SW 1271 (cell line): ENCODE measurements at places on chromosomes 4 and X.

GRCh38 chrX:67555578-67556203 lies 11.9 kb downstream of the AR start:
- peak; percentile 9 for DNase-seq

DNA sequence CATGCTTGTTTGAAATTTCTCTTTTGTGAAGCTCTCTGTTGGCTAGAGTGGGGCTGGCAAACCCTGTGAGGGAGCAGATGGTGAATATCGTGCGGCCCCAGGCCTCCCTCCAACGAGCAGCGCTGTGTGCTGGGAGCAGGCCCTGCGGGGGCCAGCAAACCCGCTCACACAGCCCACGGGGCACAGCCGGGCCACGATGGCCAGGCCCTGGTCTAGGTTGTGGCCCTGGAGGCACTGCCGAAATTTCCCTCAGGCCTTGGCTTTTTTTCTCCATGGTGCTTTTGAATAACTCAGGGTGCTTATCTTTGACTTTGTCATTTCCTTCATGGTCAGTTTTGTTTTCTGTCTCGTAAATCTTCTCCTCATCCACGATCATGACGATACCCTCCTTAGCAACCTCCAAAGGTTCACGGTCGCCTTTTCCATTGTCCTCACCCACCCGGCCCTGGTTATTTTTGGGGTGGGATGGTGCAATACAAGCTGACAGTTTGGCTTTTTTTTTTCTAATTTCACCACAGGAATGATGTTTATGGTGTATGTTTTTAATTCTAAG lies 20.7 kb downstream of the PCGF3 start:
- no peak for DNase-seq

GRCh38 chr4:159770401-159770800 lies 667.5 kb downstream of the RAPGEF2 start:
- DNase-seq = no peak

DNA sequence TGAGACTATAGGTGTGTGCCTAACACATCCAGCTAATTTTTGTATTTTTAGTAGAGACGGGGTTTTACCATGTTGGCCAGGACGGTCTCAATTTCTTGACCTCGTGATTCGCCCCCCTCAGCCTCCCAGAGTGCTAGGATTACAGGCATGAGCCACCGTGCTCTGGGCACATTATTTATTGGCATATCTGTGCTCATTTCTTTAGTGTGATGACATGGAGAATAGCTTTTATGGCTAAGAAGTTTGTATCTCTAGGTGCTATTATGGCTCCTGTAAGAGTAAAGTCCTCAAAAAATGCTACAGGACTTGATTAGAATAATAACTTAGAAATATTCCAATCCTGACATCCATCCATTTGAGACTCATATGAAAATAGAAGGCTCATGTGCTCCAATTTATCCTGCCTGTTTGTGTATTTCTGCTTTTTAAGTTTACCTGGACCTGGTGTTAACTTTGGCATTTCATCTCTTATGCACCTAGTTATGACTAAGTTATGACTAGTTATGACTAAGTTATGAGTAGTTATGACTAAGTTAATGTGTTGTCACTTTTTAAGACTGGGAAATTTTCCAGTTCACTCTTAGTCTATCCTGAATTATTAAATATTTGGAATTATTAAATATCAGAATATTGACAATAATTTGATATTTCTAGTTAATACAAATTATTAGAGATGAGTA lies 36.4 kb upstream of the UNC5C start:
- no peak for DNase-seq

- DNase-seq = no peak
Observed at GRCh38 chr4:20017777-20018115, 234.0 kb upstream of the SLIT2 start.

GRCh38 chr4:5709207-5709575 lies 832 bp upstream of the EVC2 start:
- DNase-seq = no peak

DNA sequence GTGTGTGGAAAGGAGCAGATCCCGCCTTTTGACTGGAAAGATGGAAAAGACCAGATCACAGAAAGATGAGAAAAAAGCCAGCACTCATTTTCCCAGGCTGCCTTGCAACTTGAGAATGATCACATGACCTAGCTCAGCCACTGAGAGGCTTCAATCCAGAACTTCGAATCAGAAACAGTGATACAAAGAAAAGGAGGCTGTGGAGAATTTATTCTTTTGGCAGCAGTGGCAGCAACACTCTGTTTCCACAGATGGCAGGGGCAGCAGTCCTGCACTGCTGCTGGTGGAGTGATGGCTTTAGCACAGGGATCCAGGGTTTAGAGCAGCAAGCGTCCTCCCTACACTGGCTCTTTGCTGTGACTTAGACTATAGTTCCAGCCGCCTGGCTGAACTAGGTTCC lies 77.8 kb upstream of the SH3RF1 start:
- DNase-seq = no peak

DNA sequence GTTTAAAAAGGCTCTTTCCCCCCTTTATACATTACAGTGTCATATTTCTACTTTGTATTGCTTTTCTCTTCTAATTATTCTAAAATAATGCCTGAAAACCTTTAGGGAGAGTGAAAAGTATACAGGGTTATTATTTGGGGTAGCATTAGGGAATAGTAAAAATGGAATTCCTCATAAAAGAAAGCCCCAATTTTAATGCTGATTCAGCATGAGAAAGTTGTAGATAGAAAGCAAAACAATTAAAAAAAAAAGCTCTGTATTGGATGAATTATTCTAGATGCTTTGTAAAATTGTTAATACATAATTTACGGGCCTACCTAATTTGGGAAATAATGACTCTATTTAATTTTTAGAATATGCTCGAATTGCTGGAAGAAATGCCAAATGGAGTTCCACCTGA lies 92.4 kb downstream of the RS1 start:
- DNase-seq = no peak

DNA sequence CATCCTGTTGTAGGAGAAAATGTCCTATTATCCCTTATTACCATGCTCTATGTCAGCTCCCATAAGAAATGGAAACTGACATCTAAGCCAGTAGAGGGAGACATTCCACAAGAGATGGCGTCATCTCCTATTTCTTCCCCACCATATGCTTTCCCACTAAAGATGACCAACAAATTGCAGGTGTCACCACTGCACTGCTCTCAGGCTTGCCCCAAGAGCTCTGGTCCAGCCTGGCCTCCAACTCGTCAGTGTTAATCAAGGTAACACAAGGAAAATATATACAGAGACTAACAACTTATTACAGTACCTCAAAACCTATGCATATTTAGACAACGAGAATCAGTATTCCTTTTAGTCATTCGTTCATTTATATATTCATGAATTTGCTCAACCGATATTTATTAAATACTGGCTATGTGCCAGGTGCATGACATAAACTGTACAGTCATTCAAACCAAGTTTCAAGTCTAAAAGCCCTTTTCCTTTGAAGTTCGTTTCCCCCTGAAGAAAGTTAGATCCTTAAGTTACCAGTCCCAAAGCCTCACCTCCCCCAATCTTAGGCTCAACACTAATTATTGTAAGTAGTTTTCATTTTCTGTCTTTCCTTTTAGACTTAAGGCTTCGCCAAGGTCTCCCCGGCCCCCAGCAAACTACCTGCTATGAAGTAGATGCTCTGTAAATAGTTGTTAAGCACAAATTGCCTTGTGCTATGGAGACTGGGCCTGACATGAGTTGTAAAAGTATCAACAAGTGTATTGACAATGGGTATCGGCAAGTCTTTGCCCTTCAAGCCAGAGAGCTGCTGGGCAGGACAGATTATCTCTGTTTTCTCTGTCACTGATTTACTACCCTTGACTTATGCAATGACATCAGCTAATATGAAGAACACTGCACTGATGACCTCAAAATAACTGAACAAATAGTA lies 3.1 kb upstream of the FGB start:
- DNase-seq = peak; percentile 2

DNA sequence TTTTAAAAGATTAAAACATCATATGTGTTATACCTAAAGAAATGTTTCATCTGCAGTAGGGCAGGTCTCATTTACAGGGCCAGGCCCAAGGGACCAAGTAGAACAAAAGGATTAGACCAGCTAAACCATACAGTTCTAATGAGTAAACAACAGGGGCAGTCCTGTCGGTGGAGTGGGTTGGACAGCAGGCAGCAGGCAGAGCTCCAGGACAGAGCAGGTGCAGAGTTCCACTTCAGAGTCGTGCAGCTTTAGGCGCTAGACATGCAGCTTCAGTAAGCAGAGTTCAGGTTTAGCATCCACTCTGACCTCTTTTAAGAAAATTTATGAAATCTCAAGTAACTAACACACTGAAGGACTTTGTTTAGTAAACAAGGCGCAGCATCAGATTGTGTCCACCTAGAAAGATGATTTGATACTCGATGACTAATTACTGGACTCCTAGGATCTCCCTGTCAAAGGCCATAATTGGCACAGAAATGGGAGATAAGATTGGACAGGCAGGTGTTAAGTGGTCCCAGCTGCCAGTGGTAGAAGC lies 487.7 kb upstream of the INTU start:
- no peak for DNase-seq

DNA sequence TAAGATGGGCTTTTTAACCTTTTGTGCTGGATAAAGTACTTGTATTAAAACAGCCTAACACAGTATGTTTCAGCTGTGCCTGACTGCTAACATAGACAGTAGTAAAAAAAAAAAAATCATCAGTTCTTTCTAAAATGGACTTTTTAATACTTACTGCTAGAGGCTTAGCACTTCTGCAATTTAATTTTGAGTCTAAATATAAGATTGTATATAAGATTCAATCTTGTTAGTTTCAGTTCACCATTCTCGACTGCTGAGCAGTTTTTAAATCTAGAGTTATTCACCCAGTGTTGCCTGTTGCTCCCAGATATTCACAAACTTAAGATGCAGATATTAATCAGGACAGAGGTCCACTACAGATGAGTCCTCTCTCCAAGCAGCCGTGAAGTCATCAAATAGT lies 6.8 kb downstream of the PLA2G12A start:
- no peak for DNase-seq

DNA sequence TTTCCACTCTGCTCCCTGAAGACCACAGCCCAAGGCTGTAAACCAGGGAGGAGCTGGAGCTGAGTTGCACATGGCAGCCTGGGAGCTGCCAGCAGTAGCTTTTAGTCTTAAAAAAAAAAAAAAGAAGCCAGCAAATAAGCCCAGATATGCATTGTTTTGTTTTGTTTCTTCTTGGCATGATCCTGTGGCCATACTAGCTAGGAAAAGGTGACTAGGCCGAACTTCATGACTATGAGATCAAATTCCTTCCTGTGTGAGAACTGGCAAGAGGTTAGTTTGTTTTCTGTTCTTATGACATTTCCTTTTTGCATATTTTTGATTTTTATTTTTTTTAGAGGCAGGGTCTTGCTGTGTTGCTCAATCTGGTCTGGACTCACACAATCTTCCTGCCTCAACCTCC lies 323.3 kb downstream of the DCTD start:
- no peak for DNase-seq

DNA sequence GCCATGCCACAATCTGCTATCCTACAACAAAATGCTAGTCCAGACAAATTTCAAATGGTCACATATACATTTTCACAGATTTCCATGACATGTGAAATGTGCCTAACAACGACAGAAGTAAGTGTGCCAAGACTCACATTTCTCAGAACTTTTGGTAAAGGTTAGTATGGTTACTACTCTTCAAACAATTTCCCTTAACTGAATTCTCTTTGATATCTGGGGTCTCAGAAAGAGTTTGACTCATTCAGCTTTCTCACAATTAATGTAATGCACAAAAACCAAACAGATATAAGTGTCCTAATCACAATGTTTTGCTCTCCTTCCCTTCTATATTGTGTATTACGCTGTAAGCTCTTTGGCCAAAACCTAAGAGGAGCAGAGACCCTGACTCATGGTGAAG lies 122.4 kb upstream of the LEF1 start:
- DNase-seq = no peak

DNA sequence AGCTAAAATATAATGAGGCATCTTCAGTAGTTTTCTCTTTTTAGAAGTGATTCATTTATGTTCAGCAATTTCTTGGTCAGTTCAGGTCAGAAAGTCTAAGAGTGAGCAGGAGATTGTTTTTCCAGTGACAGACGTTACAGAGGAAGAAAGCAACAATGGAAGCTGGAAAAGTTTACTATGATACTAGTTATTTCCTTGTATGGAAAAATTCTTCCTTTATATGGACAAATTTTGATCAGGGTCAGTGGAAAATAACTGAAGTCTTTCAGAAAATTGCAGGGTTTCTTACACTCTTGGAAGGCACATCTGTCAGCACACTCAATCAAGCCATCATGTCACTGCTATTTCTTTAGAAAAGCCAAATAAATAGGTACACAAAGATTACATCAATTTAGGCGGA lies 1120.7 kb downstream of the FAT4 start:
- no peak for DNase-seq

GRCh38 chrX:47540754-47541538 lies 20.1 kb upstream of the ARAF start:
- DNase-seq = peak; percentile 74

GRCh38 chr4:178395798-178396197 lies 953.6 kb upstream of the AGA start:
- no peak for DNase-seq

DNA sequence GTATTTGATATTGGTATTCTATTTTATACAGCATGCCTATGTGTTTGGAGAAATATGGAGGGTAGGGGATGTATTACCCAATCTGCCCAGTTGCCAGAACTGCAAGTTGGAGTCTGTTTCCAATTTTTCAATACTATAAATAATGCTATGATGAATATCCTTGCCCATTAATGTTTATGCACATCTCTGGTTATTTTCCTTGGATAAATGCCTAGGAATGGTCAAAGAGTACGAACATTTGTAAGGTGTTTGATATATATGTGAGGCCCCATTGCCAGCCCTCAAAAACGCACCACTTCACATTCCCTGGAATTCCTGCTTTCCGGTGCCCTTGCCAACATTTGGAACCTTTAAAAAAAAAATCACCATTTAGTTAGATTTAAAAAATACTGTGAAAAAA lies 34.3 kb downstream of the CLDN34 start:
- DNase-seq = no peak

DNA sequence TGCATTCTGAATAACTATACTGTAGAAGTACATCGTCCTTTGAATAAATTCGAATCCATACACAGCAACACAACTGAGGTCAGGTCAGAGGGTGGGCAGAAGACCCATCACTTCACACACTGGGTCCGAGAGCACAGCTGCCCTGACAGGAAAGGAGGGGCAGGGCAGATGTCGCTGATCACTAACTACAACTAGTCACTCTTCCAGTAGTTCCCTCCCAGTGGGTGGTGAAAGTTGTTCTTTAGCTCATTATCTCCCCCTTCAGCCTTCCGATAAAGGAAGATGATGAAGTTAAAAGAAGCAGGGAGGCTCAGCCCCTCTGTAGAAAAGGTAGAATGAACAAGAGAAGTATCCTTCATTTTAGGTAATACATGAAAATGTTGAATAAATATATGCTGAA lies 278.9 kb downstream of the INPP4B start:
- no peak for DNase-seq

- no peak for DNase-seq
Observed at GRCh38 chrX:7889680-7890079, 37.5 kb downstream of the PNPLA4 start.
